DND-41 (cell line): ENCODE measurements at places on chromosomes 6 and 20.

GRCh38 chr6:7314414-7314813 lies 1.4 kb upstream of the SSR1 start:
- no peak for DNase-seq

DNA sequence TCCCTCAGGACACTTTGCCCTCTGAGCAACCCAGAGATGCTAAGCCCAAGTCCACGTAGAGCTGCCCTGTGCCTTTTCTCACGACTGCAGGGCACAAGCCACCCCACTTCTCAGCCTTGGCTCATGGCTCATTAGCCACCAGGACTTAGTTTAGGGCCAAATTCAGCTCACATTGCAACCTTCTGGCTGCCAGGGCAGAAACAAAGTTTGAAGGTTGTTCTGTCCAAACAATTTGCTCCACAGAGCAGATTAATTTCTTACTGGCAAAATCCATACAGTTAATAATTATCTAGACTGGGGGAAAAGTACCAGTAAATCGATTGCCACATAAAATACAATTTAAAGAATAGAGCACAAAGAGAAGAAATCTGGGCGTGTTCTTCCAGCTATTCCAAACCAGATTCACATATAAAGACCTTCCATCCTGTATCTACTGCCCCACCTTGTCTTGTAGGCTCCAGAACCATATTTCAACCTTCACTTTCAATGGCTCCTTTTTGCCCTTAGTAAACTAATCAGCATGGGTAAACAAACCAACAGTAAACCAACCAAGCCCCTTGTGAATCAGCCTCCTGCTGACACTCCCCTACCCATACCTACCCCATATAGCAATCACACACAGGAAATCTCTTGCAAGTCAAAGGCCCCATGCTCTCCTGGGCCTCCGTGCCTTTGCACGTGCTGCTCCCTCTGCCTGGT lies 101.9 kb downstream of the QRSL1 start:
- no peak for DNase-seq

GRCh38 chr6:44049989-44050871 lies 77.0 kb downstream of the MRPL14 start:
- no peak for DNase-seq

DNA sequence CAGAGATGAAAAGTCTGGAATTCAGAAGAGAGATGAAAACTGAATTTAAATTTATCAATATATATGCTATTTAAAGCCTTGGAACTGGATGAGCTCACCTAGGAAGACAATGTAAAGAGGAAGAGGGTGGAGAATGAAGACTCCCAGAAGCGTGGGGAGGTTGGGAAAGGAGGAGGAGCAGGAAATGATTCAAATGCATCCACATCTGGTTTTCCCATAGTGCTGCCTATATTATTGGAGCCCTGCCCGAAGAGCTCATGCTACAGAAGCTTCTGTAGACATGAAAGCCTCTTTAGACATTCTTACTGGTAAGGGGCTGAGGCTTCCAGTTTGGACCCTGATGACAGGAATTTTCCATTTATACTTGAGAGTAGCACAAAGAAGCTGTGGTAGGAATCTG lies 19.2 kb downstream of the PDE7B start:
- no peak for DNase-seq

- peak; percentile 35 for DNase-seq
Measured at GRCh38 chr6:161181121-161181520, 92.7 kb downstream of the AGPAT4 start.

GRCh38 chr6:27156874-27157458 lies 90.5 kb upstream of the PRSS16 start:
- no peak for DNase-seq

DNA sequence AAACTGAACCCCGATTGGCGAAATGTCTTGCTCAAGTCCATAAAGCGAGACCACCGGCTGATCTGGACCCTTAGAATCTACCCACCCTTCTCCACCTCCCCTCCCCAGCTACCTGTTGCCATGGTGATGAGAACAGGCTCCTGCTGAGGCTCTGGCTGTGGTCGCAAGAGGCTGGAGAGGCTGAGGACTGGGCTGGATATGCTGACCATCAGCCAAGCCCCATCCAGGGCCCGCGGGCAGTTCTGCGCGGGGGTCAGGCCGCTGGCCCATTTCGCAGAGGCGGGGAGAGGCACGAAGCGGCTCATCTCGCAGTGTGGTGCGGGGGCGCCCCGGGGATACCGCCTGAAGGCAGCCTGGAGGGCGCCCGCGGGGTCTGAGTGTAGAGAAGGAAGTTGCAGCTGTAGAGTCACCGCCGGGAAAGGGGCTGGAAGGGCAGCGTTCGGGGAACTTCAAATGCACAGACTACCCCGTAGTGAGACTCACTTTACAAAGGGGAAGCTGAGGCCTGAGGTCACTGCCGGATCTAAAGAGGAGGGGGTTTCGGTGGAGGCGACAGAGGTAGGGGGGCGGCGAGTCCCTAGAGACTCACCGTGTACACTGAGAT lies 671 bp downstream of the TAPBP start:
- DNase-seq, result peak; percentile 61

- DNase-seq, result no peak
Measured at GRCh38 chr20:43682446-43682845, 15.5 kb downstream of the MYBL2 start.
